ENCODE measurements at places on chromosomes 11 and 22. TPM values are rescaled to one million over a fixed set of nuclear protein-coding genes. Genes with fewer than 3 reads are reported as not detected.

Gene ASPHD2
- 6.1 TPM for total RNA-seq

Gene SAA4
- not detected for total RNA-seq

DNA sequence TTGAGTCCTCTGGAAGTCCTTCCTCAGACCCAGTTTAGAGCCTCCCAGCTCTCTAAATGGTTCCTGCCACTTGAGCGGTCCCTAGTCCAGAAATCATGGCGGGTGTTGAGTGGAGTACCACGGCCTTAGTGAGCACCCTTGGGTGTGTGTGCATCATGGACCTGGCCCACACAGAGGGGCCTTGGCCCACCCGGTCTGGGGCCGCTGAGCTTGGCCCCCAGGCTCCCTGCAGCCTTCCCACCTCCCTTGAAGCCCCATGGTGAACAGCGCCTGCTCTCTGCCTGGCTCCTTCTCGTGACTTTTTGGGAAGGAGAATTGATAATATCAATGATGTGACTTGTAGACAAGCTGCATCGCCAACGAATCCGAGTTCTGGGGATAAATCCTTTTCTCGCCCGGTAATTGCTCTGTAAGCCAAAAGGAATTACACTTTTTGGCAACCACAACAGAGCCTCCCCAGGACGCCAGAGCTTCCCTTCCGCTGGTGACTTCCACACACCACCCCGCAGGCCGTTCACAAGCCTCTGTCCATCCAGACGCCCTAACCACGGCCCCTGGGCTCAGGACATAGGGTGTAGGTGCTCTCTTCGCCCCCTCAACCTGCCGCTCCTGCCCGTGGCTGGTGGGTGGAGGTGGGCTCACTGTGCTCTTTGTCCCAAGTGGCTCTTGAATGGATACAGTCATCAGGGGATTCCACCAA, 93.8 kb downstream of the NECTIN1 start:
- no peak for DNase-seq

DNA sequence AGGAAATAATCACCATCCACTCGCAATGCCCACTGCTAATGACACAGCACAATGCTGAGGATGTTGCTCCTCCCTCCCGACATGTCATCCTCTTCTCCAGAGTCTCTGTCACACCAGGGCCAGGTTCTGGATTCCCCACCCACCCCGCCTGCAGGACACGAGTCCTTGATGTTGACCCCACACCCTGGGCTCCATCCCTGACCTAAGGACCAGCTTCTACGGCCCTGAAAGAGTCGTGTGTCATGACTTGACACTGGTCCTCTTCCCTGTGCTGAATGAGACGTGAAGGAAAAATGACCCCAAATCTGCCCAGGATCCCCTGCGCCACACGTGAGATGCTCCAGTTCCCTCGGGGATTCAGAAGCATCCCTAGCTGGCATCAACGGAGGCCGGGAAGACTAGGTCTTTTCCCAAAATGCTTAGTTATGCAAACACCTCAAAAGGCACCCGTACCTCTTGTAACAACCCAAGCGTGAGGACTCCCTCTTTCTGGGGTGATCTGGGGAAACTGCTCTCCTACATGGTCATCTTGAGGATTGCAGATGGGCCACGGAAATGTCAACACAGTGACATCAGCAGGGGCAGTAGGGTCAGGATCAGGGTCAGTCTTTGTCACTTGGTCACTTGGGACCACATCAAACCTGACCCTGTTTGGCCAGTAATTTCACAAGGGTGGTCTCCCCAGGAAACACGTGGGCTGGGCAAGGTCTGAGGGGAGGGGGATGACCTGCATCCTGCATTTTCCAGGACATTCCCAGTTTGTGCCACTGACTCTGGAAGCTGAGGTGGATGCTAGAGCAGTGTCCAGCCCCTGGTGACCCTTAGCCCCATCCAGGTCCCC, 42.0 kb downstream of the IGLL5 start:
- no peak for DNase-seq

- DNase-seq: no peak
Observed at GRCh38 chr11:10473371-10473770, 18.3 kb downstream of the AMPD3 start.
